Activated T-helper 2 cell treated with anti-CD3 and anti-CD28 coated beads, Interferon-gamma antibody, Interleukin-2, Interleukin-4, amounts not matched to agents 10 μg/mL and 5 μg/mL and 100 μg/mL, durations not matched to agents 14 hours and 24 hours and 36 hours (primary cell): ENCODE measurements at places on chromosomes 13 and 19. TPM values are rescaled to one million over a fixed set of nuclear protein-coding genes. Genes with fewer than 3 reads are reported as not detected.

DNA sequence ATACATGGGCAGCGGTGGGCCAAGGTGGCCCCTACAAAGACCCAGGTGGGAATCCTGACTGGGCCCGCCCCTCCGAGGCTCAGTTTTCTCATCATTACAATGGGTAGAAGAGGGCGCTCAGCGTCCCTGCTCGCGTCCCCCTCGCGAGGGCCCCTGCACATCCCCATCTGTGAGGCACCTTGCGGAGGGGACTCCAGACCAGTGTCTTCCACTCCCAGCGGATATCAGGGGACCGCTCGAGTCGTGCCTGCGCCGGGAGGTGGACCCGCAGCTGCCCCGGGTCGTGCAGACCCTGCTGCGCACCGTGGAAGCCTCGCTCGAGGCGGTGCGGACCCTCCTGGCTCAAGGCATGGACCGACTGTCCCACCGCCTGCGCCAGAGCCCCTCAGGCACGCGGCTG lies 15.3 kb upstream of the COLGALT1 start:
- no peak for DNase-seq

- peak; percentile 34 for DNase-seq
Observed at GRCh38 chr19:36771261-36772231, 1.1 kb downstream of the ZNF850 start.

DNA sequence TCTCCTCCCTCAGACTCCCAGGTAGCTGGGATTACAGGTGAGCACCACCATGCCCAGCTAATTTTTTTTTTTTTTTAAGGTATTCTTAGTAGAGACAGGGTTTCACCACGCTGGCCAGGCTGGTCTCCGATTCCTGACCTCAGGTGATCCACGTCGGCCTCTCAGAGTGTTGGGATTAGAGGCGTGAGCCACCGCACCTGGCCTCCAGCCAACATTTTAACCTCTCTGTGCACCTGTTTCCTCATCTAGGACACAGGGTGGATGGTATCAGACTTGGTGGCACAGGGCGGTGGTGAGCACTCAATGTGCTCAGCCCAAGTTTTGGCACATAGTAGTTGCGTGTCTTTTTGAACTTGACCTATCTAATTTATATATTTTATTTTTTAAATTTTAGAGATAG lies 12.5 kb downstream of the APBA3 start:
- DNase-seq = no peak

Gene B3GNT8
- 0.96 and 0.97 TPM in 2 replicates for total RNA-seq

DNA sequence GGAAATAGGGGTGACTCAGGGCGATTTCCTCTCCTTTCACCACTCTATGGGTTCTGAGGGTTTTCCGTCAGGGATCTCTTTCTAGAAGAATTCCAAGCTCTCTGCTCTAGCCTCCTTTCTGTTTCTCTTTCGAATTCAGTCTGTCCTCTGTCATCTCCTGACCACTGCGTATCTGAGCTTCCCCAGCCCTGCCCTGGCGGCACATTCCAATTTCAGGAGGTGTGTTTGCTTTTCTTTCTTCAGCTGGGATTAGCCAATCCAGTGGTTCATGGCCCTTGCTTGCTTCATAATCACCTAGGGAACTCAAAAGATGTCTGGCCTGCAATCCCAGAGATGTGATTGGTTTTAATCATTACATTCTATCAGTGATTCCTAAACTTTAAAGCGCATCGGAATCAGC lies 9.4 kb downstream of the IFNL2 start:
- no peak for DNase-seq

GRCh38 chr13:80345771-80346510 lies 5.0 kb upstream of the SPRY2 start:
- no peak for DNase-seq

GRCh38 chr13:26618726-26619125 lies 61.2 kb downstream of the WASF3 start:
- DNase-seq = no peak

GRCh38 chr13:39362652-39363381 lies 240.2 kb downstream of the LHFPL6 start:
- no peak for DNase-seq

Gene PABPC3
- 0.23 and 0.39 TPM in 2 replicates for total RNA-seq

DNA sequence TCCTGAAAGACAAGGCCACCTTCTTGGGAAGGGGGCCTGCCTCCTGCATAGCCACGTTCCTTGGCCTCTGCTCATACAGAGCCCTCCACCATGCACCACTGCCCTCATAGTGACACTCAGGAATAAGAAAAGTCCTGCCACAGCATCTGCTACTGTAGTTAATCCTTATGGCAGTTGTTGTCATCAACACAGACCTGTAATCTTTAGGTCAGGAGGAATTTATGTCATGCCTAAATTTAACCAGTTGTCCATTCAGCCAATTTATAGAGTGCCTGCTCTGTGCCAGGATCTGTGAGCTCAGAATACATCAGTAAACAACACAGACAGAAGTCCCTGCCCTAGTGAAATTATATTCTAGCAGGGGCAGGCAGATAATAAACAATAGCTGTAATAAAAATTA lies 44.4 kb downstream of the FAM124A start:
- DNase-seq = no peak

GRCh38 chr13:46386392-46387063 lies 524 bp downstream of the RUBCNL start:
- DNase-seq = no peak

- DNase-seq = no peak
Observed at GRCh38 chr13:107475753-107476453, 739.4 kb downstream of the LIG4 start.

Gene GRIK5
- total RNA-seq = 2.4 and 3.3 TPM in 2 replicates

Gene PRR19
- 0.74 and 0.91 TPM in 2 replicates for total RNA-seq

- DNase-seq = no peak
Observed at GRCh38 chr13:80955501-80955900, 614.6 kb upstream of the SPRY2 start.

GRCh38 chr19:12194827-12195731 lies 32.2 kb downstream of the ZNF136 start:
- DNase-seq = peak; percentile 11

DNA sequence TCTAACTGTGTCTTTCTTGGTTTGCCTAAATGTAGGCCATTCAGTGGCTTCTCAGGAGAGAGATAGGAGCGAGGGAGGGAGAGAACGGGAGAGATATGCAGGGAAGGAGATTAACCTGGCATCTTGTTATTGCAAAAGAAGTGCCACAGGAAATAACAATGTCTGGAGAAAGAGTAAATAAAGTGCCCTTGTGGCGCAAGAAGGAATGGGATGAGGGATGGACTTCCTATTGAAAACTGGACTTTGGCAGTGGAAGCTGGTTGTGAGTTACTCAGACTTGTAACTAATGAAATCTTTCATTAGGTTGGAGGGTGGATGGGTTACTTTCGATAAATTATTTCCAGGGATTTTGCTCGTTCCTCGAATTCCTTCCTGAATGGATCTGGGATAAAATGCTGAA lies 136.1 kb downstream of the LACC1 start:
- no peak for DNase-seq

GRCh38 chr13:47964863-47965262 lies 36.2 kb downstream of the SUCLA2 start:
- no peak for DNase-seq

DNA sequence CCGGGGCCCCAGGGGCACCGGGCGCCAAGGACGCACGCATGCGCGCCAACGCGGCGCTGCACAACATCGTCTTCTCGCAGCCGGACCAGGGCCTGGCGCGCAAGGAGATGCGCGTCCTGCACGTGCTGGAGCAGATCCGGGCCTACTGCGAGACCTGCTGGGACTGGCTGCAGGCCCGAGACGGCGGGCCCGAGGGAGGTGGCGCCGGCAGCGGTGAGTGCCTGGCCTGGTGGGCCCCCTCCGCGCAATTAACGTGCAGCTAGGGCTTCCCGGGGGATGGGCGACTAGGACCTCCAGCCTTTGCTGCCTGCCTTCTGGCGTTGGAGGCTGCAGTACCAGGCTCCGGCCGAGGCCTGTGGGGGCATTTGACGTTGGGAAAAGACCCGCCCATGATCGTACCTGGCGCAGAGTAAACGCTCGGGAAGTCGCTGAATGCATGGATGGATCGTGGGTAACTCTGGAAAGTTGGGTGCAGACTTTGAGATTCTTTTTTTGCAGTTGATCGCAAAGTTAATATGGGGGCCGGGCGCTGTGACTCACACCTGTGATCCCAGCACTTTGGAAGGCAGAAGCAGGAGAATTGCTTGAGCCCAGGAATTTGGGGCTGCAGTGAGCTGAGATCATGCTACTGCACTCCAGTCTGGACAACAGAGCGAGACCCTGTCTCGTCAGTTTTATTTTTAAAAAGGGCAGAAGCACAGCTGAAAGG lies 7.3 kb downstream of the APC2 start:
- DNase-seq = no peak

GRCh38 chr13:60148918-60149317 lies 14.8 kb downstream of the DIAPH3 start:
- DNase-seq = no peak

- DNase-seq = no peak
Observed at GRCh38 chr19:40174092-40174491, 17.1 kb upstream of the MAP3K10 start.

- no peak for DNase-seq
Observed at GRCh38 chr19:52936151-52936953, 13.1 kb upstream of the ZNF888 start.

Gene ZNF420
- total RNA-seq = 4.7 and 5.5 TPM in 2 replicates

- no peak for DNase-seq
Observed at GRCh38 chr13:93325303-93326233, 99.0 kb downstream of the GPC6 start.

GRCh38 chr13:111202745-111203144 lies 87.6 kb downstream of the ARHGEF7 start:
- DNase-seq = no peak

DNA sequence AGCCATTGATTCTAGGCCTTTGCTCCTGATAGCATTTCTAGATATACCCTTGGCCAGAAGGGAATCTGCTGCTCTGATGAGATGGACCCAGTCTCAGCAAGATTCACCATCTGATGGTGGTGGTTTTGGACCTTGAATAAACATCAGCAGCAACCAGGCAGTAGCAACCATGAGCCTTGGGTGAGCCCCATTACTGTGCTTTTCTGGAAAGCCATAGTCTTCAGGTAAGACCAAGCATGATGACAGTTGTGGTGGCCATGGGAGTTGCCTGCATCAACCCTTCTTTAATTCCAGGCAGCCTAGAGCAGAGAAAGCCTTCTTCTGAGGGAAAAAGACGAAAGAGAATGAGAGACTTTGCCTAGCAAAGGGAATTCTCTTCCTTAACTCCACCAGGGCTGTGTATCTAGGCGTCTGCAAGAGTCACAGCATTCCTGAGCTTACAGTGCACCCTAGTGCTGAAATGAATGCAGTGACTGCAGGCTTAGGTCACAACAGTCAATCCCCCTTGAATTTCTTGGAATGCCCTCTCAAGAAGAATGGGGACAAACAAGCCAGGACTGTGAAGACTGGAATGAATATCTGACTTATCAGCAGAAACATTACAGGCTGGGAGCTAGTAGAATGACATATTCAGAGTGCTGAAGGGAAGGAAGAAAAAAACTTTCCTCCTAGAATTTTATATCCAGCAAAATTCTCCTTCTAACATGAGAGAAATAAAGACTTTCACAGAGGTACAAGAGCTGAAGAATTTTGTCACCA lies 942.4 kb upstream of the PCDH20 start:
- DNase-seq = no peak

DNA sequence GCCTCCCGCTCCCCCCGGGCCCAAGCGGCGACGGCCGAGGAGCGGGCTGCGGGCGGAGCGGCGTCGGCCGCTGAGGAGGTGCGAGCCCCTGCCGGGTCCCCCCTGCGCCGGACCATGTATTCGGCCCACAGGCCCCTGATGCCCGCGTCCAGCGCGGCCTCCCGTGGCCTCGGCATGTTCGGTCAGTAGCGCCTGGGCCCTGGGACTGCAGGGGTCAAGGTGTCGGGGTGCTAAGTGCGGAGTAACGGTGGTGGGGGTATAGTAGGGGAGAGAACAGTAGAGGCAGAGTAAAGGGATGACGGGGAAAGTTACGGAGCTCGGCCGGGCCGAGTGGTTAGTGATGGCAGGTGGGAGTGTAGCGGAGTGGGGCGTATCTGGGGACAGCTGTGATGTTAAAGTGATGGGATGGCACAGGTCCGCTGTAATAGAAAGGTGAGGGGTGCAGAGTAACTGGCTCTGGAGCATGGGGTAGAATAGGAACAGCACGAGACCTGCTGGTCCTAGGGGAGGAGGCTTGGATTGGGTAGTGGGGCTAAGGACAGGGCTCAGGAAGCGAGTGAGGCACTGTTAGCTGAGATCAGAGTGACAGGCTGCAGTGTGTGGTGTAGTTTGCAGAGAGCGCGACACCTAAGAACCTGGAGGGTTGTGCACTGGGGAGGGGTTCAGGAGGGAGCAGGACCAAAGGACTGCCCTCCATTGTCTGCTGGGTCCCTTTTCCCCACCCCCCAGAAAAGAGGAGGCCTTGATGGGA lies 15.7 kb downstream of the CIC start:
- no peak for DNase-seq

- DNase-seq = no peak
Observed at GRCh38 chr19:20273376-20273775, 106.4 kb downstream of the ZNF486 start.

Gene IRGC
- total RNA-seq = not detected in 2 replicates

DNA sequence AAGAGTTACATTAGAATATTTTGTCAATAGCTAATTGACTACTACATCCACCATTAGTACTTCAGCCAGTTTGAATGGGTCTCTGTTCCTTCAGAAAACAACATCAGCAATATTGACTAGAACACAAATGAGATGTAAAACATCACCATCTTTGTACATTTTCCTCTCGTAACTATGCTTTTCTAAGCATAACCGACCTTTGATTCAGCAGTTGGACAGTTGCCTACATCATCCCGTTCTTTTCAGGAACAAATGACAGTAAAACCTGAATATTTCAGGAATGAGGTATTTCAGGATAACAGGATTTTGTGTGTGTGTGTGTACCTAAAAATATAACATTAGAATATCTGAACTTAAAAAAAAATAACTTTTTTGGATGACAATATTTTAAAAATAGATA lies 60.9 kb downstream of the STARD13 start:
- DNase-seq = no peak

GRCh38 chr19:412356-413355 lies 3.7 kb upstream of the C2CD4C start:
- no peak for DNase-seq

Gene NAPSA
- 5.1 and 5.5 TPM in 2 replicates for total RNA-seq

DNA sequence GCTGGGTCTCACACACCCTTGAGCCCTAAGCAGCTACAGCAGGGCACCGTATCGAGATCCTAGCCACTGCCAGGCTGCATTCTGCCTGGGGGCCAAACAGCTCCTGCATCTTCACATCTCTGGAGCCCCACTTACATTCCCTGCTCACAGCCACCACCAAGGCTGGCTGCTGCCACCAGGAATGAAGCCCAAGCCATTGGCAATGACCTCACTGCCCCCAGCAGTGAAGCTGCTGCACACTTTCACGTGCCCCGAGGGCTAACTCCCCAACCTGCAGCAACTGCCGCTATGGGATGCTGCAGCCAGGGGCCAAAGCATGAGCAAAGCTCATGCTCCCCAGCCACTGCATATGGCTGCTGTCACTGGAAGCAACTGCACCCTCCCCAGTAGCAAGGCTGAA lies 42.0 kb downstream of the F2RL3 start:
- DNase-seq = no peak

DNA sequence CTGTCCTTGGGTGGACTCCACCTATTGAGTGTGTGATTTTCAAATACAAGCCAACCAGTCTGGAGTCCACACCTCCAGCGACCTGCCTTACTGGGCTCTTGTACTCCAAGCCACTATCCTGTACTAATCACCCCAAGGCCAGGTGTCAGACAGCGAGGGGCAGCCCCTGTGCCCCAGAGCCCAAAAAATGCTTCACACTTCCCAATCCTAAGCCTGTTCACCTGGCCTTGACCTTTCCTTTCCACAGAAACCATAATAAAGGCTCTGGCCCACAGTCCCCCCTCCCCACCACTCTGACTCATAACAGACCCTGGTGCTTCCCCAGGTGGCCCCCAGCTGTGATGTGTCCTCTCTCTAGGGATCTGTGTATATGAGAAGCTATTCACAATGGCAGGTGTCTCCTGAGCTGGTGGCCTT lies 3.9 kb downstream of the CD209 start:
- no peak for DNase-seq
